ENCODE measurements at places on chromosomes 5 and 9.

DNA sequence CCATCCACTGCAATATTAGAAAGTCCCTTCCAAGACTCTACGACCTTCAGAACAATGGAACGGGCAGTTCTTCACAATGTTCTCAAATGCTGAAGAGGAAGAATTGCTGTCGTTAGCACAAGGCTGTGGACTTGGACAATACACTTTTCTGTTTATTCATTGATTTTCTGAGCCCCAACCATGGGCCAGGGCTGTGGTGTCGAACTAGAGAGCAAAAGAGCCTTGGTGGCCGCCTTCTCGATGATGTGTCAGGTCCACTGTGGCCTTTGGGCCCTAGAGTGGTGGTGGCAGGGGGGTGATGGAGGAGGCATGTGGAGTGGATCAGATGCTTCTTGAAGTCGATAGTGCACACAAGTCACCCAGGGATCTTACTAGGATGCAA lies 18.5 kb upstream of the KIF12 start:
- no peak for DNase-seq

DNA sequence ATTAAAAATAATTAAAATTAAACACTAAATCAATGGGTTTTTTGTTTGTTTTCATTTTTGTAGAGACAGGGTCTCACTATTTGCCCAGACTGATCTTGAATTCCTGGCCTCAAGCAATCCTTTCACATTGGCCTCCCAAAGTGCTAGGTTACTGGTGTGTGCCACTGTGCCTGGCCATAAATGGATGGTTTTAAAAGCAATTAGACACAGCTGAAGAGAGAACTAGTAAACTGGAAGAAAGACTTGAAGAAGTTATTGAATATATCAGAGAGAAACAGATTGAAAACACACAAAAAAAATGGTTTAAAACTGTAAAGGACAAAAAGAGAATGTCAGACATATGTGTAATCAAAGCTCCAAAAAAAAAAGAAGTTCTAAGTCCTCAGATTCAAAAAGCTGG lies 83.0 kb downstream of the DENND1A start:
- no peak for DNase-seq

GRCh38 chr5:176530983-176531901 lies 6.0 kb downstream of the RNF44 start:
- DNase-seq, result no peak

- DNase-seq, result no peak
Observed at GRCh38 chr5:59007460-59008063, 424.7 kb downstream of the RAB3C start.

GRCh38 chr5:80408484-80409366 lies 861 bp downstream of the ZFYVE16 start:
- no peak for DNase-seq

DNA sequence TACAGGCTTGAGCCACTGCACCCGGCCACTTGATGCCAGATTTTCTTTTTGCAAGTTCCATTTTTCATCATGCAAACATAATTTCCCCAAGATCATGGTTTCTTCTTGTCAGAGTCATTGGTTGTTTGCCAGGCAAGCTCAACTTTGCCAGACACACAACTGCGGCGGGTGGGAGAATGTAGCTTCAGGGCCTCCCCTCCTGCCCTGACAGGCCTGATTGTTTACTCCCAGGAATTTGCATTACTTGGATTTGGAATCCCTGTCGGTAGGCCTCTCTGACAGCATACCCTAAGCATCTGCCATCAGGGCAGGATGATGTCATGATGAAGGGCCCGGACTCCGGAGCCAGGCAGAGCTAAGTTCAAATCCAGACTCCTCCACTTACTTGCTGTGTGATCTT lies 15.1 kb downstream of the RPS14 start:
- DNase-seq, result no peak

DNA sequence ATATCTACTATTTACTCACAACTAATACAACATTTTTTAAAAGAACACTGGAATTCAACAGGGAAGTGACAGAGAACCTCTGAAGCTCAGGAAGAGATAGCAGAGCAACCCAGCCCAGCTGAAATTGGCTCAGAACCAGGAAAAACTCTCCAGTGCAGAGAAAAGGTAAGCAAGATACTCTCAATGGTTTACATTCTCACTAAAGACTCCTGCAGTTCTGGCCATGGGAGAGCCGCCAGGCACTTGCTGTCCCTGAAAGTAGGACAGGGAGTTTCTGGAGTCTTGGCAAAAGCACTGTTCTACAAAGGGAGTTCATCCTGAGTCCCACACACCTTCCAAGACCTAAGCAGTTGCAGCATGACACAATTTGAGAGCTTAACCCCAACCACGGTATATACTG lies 330.8 kb downstream of the TRIM36 start:
- no peak for DNase-seq

DNA sequence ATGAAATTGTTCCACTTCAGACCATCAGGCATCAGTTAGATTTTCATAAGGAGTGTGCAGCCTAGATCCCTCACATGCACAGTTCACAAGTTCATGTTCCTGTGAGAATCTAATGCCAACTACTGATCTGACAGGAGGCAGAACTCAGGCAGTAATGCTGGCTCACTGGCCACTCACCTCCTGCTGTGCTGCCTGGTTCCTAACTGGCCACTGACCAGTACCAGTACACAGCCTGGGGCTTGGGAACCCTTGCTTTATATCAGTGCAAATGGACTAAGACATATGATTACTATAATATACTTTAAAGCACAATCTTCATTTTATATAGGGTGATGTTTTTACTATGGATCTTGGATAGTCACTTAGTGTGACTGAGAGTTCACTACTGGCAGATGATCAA lies 259.2 kb downstream of the SLCO4C1 start:
- DNase-seq, result no peak

DNA sequence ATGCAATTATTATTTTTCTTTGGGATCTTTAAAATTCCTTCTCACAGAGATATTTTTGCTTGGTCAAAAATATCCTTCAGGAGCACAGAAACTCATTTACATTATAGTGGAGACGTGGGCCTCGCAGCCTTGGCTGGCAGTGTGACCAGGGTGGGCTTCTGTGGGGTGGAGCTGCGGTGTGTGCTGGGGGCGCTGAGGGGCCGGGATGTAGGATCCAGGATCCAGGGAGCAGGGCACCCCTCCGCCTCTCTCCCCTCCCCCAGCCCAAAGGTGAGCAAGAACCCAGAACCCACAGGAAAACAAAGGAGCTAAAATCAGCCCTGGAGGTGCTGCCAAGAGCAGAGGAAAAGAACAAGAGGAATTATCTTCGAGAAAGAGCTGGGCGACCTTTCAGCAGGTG lies 79.1 kb upstream of the OLFM1 start:
- no peak for DNase-seq

DNA sequence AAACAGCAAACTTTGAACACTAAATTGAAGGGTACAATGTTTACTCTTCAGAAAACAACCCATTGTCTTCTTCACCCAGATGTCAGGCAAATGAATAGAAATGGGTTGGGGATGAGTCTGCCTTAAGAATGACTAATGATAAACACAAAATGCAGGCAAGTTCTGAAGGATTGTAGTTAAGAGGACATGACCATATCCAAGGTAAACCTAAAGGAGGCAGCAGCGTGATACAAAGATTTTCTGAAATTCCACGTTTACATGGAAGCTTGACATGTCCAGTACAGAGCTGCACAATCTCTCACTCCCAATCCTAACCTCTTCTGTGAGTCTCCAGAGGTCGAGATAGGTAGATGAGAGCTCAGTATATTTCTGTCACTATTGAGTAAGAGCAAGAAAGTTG lies 1263.2 kb upstream of the CDH6 start:
- DNase-seq, result no peak

GRCh38 chr9:121537283-121537682 lies 37.6 kb upstream of the GGTA1 start:
- no peak for DNase-seq

GRCh38 chr5:140042393-140042642 lies 781 bp downstream of the NRG2 start:
- DNase-seq, result no peak

- DNase-seq, result no peak
Observed at GRCh38 chr5:158060212-158060611, 201.3 kb upstream of the CLINT1 start.

- DNase-seq, result no peak
Observed at GRCh38 chr5:42148813-42149212, 223.7 kb downstream of the FBXO4 start.

- DNase-seq, result no peak
Observed at GRCh38 chr5:163731256-163731655, 225.8 kb downstream of the MAT2B start.

DNA sequence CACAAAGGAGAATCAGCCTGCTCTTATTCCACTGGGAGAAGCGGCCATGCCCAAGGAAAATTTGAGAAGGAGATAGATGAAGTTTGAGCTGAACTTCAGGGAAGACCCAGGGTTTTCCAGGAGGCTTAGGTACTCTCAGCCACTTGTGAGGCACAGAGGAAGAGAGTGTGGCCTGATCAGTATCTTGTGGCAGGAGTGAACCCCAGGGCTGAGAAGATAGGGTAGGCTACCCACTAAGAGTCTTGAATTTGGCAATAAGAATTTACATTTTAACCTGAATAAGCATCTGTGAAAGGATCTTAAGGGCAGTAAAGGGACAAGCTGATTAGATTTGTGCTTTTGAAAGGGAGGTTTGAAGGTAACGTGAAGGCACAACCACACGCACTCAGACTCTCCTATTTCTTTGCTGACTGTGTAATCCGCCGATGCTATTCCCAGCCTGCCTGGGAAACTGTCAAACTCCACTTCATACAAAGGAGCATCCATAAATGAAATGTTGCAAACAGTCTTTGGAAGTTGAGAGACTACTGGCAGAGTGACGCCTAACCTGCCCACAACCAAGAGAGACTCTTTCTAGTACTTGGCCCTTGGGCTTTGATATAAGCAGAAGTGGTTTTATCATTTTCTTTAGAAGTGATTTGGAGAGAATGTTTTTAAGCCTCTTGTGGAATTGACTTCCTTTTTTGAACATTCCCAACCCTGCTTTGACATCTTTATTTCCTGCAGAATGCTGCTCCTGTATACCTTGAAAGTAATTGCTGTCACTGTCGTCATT lies 108.2 kb upstream of the VCAN start:
- DNase-seq, result no peak

DNA sequence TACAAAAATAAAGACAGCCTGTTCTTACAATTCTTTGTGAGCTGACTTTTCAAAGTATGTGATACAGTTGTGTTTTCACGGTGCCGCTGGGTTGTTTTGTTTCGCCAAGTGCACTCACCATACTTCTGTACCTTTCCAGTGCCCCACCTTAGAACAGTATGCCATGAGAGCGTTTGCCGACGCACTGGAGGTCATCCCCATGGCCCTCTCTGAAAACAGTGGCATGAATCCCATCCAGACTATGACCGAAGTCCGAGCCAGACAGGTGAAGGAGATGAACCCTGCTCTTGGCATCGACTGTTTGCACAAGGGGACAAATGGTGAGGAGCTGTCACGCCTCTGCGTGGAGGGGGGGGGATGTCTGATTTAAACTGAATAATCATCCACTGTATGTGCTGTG lies 12.9 kb downstream of the CCT5 start:
- no peak for DNase-seq

All from GM18507 (cell line).